Left hindlimb (tissue), 1 donor: ENCODE measurements at places on chromosomes 3 and 15.

DNA sequence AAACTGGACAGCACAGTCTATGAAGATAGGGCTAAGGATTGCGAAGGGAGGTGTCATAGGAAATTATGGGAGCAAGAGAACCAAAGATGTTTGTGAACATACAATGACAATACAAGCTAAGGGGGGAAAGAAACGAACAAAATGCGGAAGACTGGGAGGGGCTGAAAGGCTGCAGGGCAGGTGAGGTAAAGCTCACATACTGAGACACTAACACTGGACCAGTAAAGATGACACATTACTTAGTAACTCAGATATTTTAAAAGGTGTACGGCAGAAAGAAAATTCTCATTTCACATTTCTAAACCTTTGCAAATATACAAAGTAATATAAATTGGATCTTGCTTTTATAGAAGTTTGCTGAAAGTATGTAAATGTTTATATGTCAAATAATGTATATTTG is 10.1 kb downstream of the CLDND1 start:
- DNase-seq = no peak

GRCh38 chr3:150252462-150252861 is 155.6 kb upstream of the TSC22D2 start:
- no peak for DNase-seq

DNA sequence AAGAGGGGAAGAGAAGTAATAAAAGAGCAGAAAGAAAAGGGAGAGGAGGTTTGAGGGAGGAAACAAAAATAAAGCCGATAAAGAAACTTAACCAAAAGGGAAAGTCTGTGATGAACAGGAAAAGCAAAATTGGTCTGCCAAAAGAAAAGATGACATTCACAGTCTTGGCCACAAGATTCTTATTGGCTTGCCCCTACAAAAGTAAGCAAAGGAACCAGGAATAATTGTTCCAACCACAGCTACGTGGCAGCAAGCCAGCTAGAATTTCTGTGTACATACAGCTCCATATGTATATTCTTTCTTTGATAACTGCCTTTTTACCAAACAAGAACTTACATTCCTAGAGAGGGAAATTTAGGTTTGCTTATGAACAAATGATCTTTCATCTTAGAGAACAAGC is 79.6 kb downstream of the MLH1 start:
- DNase-seq = peak; percentile 79

DNA sequence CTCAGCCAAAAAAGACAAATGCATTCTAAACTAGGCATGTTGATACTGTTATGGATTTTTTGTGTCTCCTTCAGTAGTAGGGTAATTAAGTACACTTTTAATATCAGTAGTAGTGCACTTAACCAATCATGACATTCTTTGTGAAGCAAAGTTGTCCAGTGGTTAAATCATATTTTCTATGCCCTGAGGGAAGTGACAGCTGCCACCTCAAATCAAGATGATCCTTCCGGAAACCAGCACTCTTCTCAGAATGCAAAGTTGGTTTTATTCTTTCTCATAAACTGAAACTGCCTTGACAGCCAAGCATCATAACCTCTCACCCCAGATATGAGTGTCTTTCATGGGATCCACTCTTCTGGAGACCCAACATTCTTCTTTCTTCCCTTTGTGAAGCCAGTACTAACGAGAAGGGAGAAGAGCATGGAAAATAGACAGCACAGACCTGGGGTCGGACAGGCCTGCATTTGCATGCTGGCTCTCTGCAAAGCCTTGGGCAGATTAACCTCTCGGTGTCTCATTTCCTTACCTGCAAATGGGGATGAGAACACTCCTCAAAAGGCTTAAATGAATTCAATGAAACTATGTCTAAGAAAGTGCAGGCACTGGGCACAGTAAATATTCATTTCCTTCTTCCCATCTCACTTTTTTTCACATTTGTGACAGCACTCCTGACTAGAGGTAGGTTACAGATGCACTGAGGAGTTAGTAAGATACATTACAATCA is 13.2 kb downstream of the AAGAB start:
- DNase-seq = no peak

DNA sequence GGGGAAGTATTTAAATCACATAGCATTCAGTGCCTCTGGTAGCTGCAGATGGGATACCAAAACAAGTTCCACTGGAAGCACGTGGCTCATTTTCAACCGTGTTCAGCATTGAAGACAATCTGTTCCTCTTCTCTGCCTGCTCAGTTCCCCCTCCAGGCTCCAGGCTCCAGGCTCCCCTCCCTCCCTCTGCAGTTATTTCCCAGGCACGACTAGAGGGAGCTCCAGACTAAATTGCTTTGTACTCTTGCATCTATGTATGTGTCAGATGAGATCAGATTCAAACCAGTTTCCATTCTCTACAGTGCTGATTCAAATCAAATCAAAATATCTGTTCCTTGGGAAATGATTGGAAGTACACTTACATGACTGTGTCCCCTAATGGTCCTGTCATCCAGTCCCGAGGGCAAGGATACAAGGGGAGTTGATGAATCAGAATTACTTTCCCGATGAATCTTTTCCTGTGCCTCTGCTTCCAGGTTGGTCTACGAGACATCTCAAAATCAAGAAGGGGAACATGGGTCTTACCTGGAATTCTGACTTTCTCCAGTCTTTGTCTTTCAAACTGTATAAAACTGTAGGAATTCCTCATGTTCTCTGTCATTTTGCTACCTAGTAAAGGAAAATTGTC is 600.5 kb downstream of the EDEM1 start:
- DNase-seq = peak; percentile 56

DNA sequence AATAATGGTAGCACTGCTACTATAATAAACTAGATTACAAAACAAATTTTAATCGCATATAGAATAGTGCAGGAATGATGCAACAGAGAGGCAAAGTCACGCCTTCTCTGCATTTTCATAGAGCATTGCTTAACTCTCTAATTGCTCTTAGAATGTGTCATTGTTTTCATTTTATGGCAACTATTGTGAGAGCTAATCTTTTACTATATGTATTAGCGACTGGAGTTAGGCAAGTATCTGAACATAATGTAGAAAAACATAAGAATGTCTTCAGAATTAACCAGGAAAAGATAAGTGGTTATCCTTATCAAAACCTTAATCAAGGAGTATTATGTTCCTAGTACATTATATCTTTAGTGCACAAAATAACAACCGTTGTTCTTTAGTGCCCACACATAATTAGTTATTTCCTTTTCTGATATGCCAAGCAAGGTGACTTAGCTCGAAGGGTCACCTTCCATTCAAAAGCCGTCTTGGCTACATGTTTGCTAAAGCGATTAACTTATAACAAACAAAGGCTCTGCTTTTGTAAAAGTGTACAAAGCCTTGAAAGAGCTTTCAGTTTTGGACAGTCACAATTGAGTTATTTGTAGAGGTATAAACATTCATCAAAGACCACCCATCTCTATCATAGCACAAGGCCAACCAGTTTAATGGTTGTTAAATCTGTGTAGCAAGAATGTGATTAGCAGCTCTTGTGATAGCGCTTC is 1328.9 kb downstream of the ROBO2 start:
- DNase-seq = no peak

- no peak for DNase-seq
These were observed 179.4 kb downstream of the CHST2 start for GRCh38 chr3:143298886-143299535.

DNA sequence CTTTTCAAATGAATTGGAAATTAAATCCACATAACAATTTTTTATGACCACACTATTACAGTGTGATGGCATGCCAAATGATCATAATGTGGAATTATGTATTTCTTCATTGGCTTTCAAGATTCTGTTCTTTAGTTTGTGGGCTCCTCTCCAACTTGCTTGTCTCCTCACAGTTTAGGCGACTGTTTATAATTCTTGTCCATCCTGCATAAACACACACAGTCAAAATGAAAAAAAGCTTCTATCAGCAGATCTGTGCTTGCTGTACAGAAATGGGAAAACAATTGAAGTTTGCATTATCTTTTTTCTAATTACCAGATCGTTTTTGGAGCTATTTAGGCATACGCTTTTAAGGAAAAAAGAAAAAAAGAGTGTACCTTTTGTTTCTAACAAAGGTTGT is 37.0 kb downstream of the OPA1 start:
- no peak for DNase-seq

DNA sequence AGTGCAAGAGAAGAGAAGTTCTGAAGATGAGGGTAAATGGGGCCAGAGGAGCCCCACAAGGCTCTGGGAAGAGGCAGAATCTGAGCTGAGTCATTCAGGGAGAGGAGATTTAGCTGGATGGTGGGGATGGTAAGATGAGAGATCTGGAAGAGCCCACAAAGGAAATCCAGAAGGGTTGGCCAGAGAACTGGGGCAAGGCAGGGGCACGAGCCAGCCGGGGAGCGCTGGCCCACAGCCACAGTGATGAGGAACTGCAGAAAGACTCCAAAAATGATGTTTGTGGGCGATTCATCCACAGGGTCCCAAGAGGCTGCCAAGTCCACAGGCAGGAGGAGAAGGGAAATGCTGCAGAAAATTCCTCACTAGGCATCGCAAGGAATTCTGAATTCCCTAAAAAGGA is 75.9 kb upstream of the ATP2B2 start:
- DNase-seq = no peak

DNA sequence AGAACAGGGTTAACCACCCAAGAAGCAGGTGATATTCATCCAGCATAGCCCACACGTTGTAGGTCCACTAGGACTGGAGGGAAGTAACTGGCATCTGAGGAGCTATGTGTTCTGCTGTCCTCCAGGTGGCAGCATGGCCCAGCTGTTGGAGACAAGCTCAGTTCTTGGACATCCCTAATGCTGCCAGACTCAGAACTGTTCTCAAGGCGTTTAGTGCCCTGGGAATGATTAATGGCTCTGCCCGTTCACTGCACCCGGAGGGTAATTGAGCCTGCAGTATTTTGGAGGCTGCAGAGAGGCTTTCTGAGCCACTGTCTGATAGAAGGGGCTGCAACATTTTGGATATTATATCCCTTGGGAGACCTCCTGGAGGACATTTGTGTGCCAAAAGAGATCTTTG is 521.3 kb upstream of the SEMA6D start:
- DNase-seq = peak; percentile 88

DNA sequence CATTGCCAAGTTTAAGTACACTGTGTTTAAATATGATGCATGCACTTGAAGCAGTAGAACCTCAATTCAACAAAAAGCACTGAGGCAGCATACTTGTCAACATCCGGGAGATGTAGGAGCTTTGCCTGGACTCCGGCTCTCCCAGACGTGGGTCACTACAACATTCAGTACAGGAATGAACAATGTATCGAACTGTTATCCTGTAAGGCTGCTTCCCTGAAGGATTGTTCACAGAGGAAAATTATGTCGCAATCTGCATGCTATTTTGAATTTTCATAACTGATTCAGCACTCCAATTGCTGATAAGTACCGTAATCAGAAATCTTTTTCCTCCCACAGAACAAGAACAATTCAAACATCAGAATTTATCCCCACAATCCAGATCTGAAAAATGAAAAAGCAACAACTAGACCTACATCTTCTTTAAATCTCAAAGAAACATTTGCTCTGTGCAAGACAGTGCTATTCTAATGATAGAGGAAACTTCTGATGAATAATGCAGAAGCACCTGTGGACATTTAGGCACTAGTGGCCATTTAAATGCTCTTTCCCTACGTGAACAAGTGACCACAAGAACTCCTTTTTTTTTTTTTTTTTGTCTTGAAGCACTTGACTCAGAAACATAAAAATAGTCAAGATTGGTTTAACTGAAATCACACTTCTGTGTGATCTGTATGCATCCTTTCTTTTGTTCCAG is 113.4 kb downstream of the PLCH1 start:
- DNase-seq = no peak

DNA sequence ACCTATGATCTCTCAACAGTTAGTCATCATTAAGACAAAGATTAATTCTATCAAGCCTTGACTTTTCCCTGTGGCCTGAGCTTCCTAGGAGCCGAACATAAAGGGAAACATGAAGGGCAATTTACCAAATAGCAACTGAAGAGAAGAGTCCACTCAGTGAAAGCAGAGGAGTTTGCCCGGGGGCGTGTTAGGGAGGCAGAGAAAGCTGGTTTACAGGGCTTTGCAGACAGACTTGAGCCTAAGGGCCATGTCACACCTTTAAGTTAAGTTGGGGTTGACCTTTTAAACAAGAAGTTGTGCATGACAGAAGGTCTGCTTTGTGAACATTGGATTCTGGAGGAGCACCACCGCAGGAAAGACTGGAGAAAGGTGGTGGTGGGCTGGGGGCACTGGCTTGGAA is 701.8 kb upstream of the CFAP20DC start:
- DNase-seq = no peak

DNA sequence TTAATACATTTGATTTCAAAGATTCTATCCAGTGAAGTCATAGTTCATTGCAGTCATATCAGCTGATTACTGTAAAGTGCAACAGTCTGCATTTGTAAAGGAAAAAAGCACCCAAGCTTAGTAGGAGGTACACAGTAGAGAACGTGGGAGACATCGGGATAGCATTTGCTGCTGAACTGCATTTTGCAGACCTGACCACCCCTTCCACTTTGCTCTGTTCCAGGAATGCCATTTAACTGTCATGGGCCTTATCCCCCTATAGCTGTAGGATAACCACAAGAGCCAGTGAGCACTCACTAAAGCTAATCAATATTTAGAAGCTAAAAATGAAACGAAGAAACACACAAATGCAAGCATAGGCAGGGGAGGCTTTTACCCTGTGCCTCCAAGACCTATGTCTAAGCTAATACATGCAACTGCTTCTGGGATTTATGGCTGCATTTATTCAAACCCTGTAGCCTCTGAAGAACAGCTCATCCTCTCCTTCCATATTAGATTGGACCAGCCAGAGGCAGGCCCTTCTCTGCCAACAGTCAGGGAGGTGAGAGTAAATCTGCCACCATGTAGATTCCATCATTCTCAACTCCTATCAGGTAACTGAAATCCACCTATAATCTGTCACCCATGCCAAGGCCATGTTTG is 23.0 kb downstream of the TNIK start:
- no peak for DNase-seq

DNA sequence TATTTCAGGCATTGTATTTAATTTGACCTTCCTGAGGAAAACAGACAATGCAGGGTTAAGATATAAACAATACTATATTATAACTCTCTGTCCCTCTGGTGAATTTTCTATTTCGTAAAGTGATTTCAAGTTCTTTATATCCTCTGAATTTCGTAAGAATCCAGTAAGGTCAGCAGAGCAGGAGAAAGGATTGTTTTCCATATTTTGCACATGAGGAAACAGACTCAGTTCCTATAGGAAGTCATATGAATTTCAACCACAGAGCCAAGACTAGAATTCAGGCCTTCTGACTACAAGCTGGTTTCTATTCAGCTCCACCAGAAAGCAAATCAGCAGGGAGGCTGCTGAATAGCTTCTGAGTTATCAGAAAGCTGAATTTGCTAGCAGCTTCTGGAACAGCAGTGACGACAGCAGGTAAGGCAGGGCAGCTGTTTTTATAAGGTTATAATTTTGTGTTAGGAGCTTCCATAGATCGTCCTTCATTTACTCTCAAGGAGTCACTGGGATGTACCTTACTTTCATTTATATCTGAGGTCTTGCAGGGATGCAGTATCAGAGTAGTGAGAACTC is 11.1 kb upstream of the PLAAT1 start:
- no peak for DNase-seq
